GM06990 (cell line): ENCODE measurements at places on chromosomes 4 and X.
A peak's percentile ranks its signal among the peaks of the same experiment; 100 is the strongest.

DNA sequence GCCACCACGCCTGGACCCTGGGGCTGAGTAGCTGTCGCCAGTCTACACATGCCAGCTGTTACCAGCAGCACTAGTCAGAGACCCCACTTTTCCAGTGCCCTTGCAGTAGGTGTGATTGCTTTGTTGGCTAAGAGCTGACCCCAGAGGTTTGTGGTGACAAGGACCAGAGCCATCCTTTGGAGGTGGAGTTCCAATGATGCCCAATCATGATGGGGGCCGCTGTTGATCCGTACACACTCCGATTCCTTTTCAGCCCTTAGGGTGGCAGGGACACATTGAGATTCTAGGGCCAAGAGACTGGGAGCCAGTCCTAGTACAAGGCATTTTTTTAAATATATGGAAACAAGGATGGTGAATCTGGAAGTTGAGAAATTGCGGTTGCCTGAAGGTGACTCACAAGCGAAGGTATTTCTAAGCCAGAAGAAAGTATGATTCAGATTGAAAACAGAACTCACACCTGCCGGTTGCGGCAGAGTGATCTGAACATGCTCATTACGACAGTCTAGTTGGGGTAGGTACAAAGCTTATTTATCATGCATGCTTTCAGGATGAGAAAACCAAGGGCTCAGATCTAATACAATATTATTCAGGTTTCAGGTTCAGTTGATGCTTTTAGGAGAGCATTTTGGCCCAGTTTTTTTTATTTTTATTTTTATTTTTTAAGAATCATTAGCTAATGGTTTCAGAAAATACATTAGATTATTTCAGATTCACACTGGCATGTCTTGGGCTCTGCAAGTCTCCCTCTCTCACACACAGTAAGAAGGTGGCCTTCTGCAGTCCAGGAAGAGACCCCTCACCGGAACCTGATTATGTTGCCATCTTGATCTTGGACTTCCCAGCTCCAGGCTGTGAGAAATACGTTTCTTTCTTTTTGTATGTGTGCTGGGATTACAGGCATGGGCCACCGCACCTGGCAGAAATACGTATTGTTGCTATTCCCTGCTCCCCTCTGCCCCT, 43.4 kb downstream of the SHROOM2 start:
- DNase-seq = peak; percentile 68

DNA sequence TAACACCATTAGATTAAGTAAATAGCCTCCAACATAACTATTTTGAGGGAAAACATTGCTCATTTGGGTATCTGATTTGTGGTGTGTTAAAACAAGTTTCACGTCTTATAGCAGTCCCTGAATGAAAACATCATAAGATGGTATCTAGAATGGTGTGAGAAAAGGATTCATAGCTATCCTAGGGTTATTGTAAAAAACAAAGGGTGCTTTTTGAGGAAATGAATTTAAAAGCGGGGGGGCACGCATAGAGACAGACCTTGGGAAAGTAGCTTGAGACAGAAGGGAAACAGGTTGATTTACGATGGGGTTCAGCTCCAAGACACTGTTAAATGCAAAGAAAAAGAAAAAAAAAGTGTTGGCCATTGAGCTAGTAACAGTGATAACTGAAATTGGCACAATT, 768 bp upstream of the CXCL10 start:
- no peak for DNase-seq

DNA sequence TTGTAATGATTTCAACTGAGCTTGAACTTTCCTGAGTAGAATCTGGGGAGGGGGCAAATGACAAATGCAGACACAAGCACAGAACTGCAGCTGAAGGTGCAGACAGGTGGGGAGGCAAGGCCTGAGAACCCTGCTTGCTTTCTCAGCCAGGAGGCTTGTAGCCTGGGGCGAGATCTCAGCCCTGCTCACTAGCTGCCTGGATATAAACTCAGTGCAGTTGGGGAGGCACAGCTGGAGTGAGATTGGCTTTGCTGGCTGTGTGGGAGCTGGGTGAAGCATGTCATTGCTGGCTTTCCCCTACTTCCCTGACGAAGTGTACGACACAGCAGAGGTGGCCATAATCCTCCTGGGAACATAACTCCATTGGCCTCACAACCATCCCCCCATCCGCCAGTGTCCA, 55.5 kb upstream of the NEXMIF start:
- DNase-seq = no peak

- DNase-seq = no peak
These were observed 1444.0 kb downstream of the PCDH18 start for GRCh38 chr4:136088211-136088867.

- DNase-seq = no peak
These were observed 641.9 kb downstream of the NLGN4X start for GRCh38 chrX:5586726-5587125.

- no peak for DNase-seq
These were observed 90.0 kb downstream of the SORBS2 start for GRCh38 chr4:185722029-185722316.

GRCh38 chr4:5989236-5990225, 28.7 kb downstream of the C4orf50 start:
- no peak for DNase-seq

GRCh38 chr4:170698334-170698733, 608.6 kb upstream of the AADAT start:
- no peak for DNase-seq

DNA sequence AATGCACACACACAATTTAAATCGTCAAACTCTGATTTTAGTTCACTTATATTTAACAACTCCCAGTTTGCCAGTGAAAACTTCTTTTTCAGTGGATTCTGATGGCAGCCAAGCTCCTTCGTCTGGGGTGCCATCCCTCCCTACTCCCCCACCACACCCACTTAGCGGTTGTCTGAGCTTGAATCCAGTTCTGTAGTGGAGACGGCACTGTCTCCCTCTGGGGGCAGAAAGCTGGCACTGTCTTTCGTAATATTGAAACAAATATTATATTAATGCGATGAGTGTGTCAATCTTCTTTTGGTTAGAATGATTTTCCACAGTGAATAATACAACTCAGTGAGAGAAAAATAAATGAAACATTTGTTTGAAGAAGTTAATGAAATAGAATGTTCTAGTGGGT, 5.4 kb downstream of the MEPE start:
- no peak for DNase-seq

- DNase-seq = no peak
These were observed 25.7 kb downstream of the SLC39A8 start for GRCh38 chr4:102319594-102319993.

DNA sequence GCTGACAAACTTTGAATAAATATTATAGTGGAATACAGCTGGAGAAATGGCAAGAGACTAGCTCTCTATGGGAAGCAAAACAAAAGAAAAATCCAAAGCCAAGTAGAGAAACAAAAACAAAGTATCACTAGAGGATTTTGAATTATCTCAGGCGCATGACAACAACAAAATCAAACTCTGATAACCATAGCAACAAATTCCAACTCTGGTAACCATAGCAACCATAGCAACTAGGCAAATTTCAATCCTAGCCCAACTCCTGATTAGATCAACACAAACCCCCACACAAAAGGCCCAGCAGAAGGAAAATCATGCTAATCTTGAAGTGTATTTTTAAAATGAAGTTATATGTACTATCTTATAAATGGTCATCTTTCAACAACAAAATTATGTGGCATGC, 98.4 kb upstream of the MAGEE2 start:
- DNase-seq = no peak

- no peak for DNase-seq
These were observed 54.6 kb downstream of the ARHGAP6 start for GRCh38 chrX:11611161-11611560.

DNA sequence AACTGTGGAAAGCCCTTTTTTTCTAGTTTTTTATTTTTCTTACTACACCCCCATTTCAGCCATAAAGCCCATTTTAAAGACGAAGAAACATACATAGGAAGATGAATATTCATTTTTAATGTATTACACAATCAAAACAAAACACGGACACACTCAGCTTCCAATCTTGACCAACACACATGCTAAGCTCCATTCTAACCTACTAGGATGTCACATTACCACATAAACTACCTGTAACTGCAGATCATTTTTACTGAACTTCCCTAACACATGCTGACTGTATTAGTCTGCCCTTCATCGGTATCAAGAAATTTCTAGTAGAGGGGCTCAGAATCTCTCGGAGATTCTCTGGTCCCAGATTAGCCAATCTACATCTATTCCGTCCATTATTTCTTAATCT, 1.8 kb downstream of the CCNI start:
- DNase-seq = no peak

- DNase-seq = no peak
These were observed 327.5 kb upstream of the FGF13 start for GRCh38 chrX:139039041-139039440.

- no peak for DNase-seq
These were observed 3.4 kb upstream of the USP53 start for GRCh38 chr4:119209077-119209476.

DNA sequence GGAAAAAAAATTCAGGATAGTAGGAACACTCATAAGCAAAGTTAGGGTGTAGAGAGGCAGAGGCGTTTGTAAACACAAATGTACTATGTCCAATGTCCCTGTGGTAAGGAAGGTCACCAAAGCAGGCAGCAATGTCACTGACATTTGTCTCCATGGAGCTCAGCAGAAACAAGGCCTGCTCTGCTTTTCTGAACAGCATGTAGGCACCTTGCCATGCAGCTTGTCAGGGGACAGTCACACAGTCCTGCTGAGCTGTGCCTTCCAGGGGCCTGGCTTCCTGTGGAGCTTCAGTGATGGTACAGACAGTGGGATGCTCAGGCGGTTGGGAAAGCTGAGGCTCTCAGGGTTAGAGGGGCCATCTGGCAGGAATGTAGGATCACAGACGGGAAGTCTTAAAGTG, 74.5 kb upstream of the HS3ST1 start:
- no peak for DNase-seq

- no peak for DNase-seq
These were observed 98.5 kb upstream of the ETNPPL start for GRCh38 chr4:108861334-108861733.
